Effector CD4-positive, alpha-beta T cell (primary cell): ENCODE measurements at places on chromosomes 7 and 10.

GRCh38 chr10:11603741-11604140, 7.7 kb downstream of the USP6NL start:
- DNase-seq = no peak

- DNase-seq = no peak
These were observed 54.8 kb downstream of the DAGLB start for GRCh38 chr7:6392712-6393666.

DNA sequence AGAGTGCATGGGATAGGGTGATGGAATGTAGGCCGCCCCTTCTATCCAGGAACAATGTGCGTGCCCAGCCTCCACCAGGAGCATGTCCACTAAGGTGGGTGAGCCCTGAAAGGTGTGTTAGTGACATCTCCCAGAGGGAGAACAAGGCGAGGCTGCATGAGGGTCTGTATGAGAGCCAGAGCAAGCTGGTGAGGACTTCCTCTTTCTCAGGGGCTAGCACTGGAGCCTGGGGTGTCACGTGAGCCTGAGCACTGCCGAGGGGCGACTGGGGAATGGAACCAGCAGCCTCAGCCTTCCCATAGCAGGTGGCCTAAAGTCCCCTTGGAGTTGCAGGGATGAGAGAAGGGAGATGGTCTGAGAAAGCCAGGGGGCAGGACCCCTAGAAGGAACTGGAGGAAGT, 156.3 kb upstream of the COBL start:
- no peak for DNase-seq

DNA sequence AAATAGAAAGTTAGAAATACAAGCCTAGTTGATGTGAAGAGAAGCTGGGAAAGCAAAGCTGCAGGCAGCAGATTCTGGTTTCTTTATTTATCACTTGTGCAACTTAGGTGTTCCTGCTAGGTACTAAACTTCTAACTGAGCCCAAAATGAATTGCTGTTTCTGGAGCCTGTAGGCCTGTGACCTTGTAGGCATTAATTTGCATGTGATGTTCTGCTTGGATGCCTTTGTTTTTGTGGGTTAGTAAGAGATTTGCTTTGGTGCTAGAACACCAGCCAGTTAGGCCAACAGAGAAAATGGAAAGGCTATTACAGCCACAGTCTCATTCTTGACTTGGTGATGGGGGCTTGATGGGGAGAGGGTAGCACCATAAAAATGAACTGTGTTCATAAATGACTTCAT, 370.7 kb downstream of the PPP1R3A start:
- DNase-seq = no peak

- no peak for DNase-seq
These were observed 18.4 kb upstream of the MACROH2A2 start for GRCh38 chr10:70034232-70034631.

DNA sequence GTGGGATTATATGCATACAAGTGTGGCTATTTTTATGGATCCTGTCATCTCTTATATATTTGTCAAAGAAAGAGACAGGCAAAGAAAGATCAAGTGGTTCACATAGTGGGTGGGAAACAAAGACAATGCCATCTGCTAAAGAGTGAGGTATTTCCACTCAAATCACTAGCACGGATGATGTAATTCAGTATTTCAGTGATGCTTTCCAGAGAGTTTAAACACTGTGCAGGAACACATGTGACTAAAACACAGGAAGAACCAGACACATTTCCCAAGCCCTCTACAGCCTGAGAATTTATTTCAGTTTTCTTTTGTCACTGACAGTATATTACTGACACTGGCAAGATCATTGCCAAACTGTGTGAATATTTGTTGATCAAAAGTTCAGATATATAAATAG, 885.7 kb upstream of the CELF2 start:
- DNase-seq = no peak

GRCh38 chr7:73707045-73707631, 12.3 kb downstream of the STX1A start:
- DNase-seq = no peak

GRCh38 chr10:49282306-49282705, 16.7 kb upstream of the C10orf71 start:
- no peak for DNase-seq

- peak; percentile 29 for DNase-seq
These were observed 112.1 kb downstream of the VPS41 start for GRCh38 chr7:38796626-38797501.

DNA sequence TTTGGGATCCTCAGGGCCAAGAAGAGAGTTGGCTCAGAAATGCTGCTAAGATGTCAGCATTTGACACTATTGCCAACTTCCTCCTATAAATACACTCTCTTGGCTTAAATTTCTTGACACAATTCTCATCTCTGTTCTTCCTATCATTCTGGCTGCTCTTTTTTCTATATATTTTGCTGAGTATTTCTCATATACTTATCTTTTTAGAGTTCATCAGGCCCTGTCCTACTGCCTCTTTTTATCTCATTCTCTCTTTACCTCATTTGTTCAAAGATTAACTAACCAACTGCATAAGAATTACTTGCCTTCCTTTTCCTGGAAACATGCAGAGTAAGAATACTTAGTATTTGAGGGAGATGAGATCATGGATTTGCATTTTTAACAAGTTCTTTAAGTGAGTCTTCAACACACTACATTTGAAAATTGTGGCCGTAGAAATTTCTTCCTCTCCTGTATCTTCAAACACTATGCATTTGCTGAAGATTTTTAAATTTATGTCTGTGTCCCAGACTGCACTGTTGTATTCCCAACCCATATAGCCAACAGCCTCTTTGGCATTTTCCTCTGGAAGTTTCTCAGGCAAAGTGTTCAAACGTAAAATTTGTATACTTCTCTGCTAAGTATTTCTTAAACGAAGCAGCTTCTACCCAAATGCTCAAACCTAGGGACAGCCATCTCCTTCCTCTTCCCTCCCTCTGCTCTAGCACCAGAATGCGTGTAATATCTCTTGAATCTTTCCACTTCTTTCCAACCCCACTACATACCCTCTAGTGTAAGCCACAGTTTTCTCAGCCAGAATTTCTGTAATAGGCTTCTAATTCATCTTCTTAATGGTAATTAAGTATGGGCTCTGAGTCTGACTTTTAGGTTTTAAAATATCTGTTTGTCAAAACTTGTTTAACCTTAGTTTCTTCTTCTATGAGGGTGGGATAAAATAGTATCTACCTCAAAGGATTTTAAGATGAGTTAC, 35.5 kb downstream of the ARL4A start:
- no peak for DNase-seq

DNA sequence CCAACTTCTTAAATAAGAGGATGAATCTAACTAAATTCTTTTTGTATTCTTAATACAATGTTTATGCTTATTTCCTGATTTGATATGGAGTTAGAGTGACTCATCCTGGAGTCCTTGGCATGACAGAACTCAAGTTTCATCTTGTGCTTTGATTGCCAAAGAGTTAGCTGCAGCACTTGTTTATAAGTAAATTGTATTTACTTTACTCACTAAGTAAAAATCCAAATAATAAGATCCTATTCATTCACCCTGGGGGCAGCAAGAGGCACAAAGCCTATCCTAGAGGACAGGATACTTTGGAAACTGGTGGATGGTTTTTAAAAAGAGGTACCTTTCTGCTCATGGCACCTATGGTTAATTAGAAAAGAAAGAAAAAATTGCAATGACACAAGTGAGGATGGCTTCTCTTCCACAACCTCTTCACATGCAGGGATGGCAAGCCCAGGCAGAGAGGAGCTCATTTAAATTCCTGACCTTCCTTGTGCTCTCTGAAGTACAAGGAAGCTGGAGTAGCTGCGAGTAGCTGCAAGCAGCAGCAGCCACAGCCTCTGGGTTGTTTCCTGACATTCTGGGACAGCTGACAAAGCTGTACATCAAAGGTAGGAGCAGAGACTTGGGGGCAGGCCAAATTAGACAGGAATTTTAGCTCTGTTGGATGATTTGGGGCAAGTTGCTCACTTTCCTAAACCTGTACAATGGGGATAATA, 28.5 kb upstream of the CROT start:
- no peak for DNase-seq

DNA sequence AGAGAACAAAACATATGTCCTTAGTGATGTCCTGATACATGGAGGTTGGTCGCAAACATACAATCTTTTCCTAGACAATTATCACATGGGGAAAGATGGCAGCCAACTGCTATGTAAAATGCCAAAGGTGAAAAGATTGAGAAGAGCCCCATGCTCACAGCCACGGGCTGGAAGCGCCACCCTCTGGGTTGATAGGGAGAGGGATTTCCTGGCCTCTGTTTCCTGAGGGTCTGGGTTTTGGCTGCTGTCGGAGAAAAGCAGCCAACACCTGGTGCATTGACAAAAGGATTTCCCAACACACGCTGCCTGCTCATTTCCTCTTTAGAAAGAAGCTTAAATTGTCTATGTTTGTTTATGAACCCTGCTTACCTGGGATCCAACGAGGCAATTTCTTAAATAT, 43.8 kb downstream of the ITIH5 start:
- no peak for DNase-seq

- no peak for DNase-seq
These were observed 299.2 kb upstream of the LRGUK start for GRCh38 chr7:133827707-133828623.

GRCh38 chr10:95097805-95098204, 28.5 kb upstream of the CYP2C8 start:
- DNase-seq = no peak

- no peak for DNase-seq
These were observed 12.7 kb downstream of the PTPRE start for GRCh38 chr10:127919418-127920271.

- no peak for DNase-seq
These were observed 255.9 kb downstream of the USP6NL start for GRCh38 chr10:11355592-11355991.

DNA sequence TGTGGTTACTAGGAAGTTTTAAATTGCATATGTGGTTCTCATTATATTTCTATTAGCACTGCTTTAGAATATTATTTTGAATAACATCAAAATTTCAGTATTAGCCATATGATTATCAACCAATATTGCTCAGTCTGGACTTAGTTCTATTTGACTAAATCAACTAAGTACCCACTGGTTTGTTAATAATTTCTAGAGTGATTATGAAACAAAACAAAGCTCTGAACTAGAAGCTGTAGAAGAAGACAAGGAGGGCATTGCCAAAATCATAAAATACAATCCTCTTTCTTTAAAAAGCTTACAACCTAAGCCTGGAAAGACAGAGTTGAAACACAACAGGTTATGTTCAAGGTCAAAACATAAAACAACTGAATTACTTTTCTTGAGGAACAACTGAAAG, 204.7 kb downstream of the KMT2C start:
- DNase-seq = no peak

DNA sequence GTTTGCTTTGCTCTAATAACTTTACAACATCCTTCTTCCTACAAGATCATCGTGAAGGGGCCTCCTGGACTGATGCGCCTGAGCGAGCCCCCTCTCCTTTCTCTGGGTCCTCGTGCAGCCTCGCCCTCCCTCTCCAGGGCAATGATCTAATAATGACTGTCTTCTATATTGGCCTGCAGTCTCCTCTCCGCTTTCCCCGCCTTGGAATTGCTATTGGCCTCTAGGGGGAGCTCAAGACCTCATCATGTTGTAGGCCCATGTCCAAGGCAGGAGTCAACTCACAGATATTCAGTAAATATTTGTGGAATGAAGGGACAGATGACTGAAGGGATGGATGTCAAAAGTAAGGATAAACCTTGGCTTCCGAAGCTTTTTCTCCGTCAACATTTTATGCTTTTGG, 1180.3 kb downstream of the TYW1 start:
- DNase-seq = no peak

DNA sequence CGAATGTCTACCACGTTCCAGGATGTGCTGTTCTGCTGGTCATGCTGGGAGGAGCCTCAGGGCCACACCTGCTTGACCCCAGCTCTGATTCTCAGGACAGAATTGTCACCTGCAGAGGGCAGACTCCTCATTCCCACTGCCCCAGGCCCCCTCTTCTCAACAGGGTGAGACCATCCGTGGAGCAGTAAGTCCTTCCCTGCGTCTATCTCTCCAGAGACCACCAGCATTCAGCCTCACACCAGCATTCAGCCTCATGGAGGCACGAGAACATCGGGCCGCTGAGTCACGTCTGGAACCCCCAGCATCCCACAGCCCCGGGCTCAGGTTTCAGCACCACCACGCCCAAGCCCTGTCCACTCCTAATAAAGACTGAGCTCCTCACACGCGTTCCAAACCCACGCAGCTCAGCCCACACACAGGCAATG, 273.4 kb downstream of the DIP2C start:
- no peak for DNase-seq

DNA sequence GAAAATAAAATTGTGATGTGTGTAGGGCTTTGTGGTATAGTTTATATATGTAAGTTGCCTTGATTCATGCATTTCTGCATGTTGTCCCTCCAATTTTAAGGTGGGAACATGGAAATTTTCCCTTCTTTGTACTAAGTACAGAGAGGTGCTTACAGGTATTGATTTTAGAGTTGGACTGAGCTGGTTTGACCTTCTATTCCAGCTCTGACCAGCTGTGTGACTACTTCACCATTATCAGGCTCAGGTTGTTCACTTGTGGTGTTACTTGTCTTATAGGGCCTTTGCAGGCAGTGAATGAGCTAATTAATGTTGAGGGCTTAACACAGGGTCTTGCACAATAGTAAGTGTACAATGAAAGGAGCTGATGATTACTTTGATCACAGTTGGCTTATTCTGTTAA, 16.3 kb downstream of the ZNF804B start:
- no peak for DNase-seq
